ENCODE measurements at places on chromosomes 3 and 15. TPM values are rescaled to one million over a fixed set of nuclear protein-coding genes. Genes with fewer than 3 reads are reported as not detected.

- peaks cover 21% of the 10 kb centered on the region for H3K36me3 ChIP-seq
- H3K27ac ChIP-seq, result peak overlapping the region; percentile 92
- no peaks in the 10 kb centered on the region for H3K27me3 ChIP-seq
- DNase-seq, result peak; percentile 96
- H3K4me3 ChIP-seq, result peak overlapping the region; percentile 23
Measured at GRCh38 chr3:50251220-50251619, 15.2 kb downstream of the GNAI2 start.

CTXN2 gene
- not detected for total RNA-seq

DNA sequence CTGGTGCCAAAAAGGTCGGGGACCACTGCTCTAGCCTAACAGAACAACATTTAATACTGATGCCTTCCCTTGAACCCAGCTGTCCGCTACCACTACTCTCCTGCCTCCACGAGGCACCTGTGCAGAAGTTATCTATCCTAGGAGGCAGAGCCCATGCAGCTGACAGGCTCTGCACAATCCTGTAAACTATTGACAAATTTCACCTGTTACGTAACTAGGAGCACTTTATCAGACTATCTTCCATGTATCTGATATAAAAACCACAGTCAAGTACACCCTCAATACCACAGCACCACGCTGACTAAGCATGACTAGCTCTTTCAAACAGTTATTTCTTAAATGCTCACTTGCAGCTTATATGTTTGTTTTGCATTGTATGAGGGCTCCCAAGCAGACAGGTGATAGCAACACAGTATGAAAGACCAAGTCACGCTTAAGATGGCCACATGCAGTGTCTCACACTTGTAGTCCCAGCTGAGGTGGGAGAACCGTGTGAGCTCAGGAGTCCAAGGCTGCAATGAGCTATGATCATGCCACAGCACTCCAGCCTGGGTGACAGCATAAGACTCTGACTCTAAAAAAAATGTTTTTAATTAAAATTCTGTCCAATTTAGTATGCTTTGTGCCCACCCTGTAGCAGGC is 4.5 kb upstream of the IL17RC start:
- H3K4me3 ChIP-seq, result no peak overlapping the region
- peaks cover 11% of the 10 kb centered on the region for H3K36me3 ChIP-seq
- H3K27ac ChIP-seq, result no peak overlapping the region

DNA sequence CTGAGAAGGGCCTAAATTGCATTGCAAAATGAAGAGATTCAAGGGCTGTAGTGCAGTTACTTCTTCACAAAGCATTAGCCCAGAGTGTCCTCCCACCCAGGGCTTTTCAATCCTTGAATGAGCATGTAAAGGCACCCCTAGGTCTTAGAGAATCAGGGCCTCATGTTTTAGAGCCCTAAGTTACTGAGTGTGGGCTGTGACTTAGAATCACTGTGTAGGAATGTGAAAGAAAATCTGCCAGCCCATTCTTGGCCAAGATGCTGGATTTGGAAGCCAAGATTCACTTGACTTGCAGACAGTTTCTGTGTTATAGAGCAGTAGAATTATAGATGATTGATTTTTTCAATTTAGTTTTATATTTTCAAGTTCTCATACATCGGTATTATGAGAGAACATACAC is 153.2 kb downstream of the MYRIP start:
- no peak overlapping the region for H3K27ac ChIP-seq
- no peaks in the 10 kb centered on the region for H3K4me1 ChIP-seq
- no peaks in the 10 kb centered on the region for H3K36me3 ChIP-seq
- H3K4me3 ChIP-seq, result no peak overlapping the region

SCAANT1 gene
- total RNA-seq, result not detected

AGBL1 gene
- not detected for total RNA-seq

GRCh38 chr3:40304352-40304751 is 5.2 kb upstream of the EIF1B start:
- no peaks in the 10 kb centered on the region for H3K36me3 ChIP-seq
- no peak overlapping the region for H3K4me3 ChIP-seq
- no peak overlapping the region for H3K27ac ChIP-seq
- no peak for DNase-seq
- H3K4me1 ChIP-seq, result peaks cover 9% of the 10 kb centered on the region
- no peaks in the 10 kb centered on the region for H3K27me3 ChIP-seq

DNA sequence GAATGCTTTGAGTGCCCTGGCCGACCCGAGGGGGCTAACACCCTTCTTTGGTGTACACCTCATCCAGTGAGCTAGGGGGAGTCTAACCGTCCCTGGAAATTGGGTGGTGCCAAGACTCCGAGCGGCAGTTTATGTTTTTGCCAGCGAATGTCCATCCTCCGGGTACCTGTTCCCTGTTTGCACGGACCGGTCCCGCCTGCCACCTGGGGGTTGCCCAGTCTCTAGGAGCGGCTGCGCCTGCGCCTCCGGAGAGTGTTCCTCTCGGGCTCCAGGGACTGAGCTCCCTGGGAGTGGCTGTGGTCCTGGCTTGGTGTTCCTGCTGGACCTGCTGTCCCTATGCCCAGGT is 913 bp upstream of the WNT7A start:
- peaks cover 34% of the 10 kb centered on the region for H3K27me3 ChIP-seq
- H3K4me1 ChIP-seq, result no peaks in the 10 kb centered on the region
- no peak for DNase-seq
- no peak overlapping the region for H3K27ac ChIP-seq
- H3K36me3 ChIP-seq, result no peaks in the 10 kb centered on the region
- H3K4me3 ChIP-seq, result peak overlapping the region; percentile 66

DNA sequence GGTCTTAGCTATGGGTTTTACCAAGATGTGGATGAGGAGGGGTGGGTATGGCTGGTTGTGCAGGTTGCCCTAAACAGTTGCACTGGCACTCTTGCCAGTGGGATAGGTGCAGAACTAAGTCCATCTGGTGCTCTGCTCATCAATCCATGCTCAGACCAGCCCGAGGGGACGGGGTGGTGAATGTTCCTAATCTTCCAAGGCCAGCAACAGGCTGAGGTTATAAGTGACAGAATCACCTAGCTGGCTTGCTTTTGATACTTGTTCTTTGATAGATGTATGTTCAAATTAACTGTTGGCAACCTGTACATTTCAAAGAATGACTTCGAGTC is 53.5 kb upstream of the CCR2 start:
- H3K27ac ChIP-seq, result no peak overlapping the region
- DNase-seq, result no peak
- H3K36me3 ChIP-seq, result no peaks in the 10 kb centered on the region
- H3K4me1 ChIP-seq, result peaks cover 18% of the 10 kb centered on the region
- H3K27me3 ChIP-seq, result peaks cover 12% of the 10 kb centered on the region

LRRC31 gene
- not detected for total RNA-seq

LMAN1L gene
- total RNA-seq, result not detected

DNA sequence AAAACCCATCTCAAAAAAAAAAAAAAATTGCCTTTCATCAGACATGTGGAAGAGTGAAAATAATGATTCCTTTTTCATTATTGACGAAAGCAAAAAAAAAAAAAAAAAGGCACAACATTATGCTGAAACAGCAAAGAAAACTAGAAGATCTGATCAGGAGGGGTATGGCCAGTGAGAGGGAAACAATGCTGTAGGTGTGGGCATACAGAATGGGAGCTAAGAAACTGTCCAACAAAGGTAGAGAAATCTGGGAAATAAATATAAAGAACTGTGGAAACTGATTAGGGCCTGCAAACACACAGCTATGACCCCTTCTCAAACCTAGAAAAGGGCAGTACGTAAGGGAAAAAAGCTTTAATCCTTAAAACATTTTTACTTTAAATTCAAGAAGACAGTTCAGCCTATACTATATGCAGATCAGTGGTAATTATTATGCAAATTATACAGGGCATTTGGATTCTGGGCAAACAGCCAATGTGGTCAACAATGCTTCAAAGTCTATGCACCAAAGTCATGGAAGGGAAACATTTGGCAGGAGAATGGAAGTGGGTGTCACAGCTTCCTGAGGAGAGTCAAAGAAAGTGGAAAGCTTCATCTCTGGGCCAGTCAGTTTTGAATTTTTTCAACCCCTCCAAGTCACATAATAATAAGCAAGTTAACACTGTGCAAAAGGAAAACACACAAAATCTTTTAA is 68.3 kb upstream of the SLC12A8 start:
- H3K27ac ChIP-seq, result peak overlapping the region; percentile 43
- peak; percentile 70 for DNase-seq
- H3K27me3 ChIP-seq, result no peaks in the 10 kb centered on the region
- peaks cover 11% of the 10 kb centered on the region for H3K4me1 ChIP-seq

- no peak overlapping the region for H3K4me3 ChIP-seq
- DNase-seq, result no peak
- no peaks in the 10 kb centered on the region for H3K4me1 ChIP-seq
- H3K27ac ChIP-seq, result no peak overlapping the region
- H3K36me3 ChIP-seq, result no peaks in the 10 kb centered on the region
- H3K27me3 ChIP-seq, result no peaks in the 10 kb centered on the region
Measured at GRCh38 chr3:157982359-157982758, 123.9 kb downstream of the SHOX2 start.

- H3K36me3 ChIP-seq, result no peaks in the 10 kb centered on the region
- DNase-seq, result no peak
- no peak overlapping the region for H3K27ac ChIP-seq
- no peak overlapping the region for H3K4me3 ChIP-seq
- H3K27me3 ChIP-seq, result peaks cover 17% of the 10 kb centered on the region
- no peaks in the 10 kb centered on the region for H3K4me1 ChIP-seq
Measured at GRCh38 chr3:36060950-36061349, 319.4 kb upstream of the STAC start.

DNA sequence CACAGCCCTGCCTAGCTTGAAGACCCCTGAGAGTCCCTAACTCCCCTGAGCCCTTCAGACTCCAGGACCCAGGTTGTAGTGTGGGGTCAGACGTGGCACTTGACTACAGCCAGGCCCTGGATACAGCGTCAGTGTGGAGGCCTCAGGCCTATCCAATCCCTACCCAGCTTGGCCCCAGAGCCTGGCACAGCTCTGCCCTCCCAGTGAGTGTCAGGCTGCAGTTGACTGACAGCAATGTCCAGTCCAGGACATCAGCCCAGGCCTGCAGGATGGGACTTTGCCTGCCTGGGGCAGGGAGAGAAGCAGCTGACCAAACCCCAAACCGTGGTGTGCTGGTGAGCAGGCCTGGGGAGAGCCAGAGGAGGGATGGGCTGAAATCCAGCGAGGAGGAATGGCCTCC is 27.3 kb downstream of the KLF13 start:
- no peak overlapping the region for H3K4me3 ChIP-seq
- no peak overlapping the region for H3K27ac ChIP-seq
- H3K27me3 ChIP-seq, result no peaks in the 10 kb centered on the region
- H3K4me1 ChIP-seq, result peaks cover 54% of the 10 kb centered on the region
- DNase-seq, result no peak

GPR87 gene
- 51.8 TPM for total RNA-seq

XYLB gene
- 4.4 TPM for total RNA-seq

GRCh38 chr3:99777210-99777549 is 40.5 kb upstream of the CMSS1 start:
- DNase-seq, result no peak
- peaks cover 19% of the 10 kb centered on the region for H3K36me3 ChIP-seq
- peaks cover 21% of the 10 kb centered on the region for H3K4me1 ChIP-seq
- H3K27ac ChIP-seq, result no peak overlapping the region
- no peak overlapping the region for H3K4me3 ChIP-seq

DNA sequence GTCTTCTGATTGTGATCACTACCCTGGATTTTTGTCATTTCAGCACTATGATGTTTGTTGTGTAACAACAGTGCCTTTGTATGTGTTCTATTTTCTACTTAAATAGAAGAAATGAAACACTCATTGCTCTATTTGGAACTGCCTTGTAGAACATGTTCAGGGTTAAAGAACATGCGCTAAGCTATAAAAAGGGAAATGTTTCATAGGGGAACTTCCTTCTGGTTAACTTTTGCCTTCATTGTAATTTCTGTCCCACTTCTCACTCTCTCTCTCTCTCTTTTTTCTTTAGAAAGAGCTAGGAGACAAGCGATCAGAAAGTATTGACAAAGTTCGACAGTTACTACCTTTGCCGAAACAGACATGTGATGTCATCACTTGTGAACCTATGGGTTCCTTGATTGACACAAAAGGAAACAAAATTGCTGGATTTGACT is at the start of gene P2RY12:
TSS of gene P2RY12 (minus strand) at position 13 of the 434 bp plus-strand sequence. CDS start 45,908 bp downstream, outside the sequence.
- no peak within 1 kb of the TSS for H3K27ac ChIP-seq
- H3K36me3 ChIP-seq, result no peaks in the 10 kb centered on the region
- H3K4me3 ChIP-seq, result no peak within 1 kb of the TSS

ITIH1 gene
- not detected for total RNA-seq

RTP3 gene
- not detected for total RNA-seq

DNA sequence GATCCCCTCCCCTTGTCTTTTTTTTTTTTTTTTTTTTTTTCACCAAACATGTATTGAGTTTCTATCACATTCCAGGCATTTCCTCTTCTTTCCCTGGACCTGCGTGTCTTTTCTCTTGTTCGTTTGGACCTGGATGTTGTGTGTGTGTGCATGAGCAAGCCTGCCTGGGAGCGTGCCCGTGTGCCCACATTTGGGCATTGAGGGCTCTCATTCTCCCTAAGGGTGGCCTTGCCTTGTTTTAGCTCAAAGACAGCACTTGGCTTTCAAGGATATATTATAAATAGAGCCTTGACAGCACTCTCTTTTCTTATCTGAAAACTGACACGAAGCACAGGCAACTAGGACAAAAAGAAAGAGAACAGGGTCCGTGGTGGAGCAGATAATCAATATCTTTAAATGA is 39.0 kb upstream of the SLC25A26 start:
- no peaks in the 10 kb centered on the region for H3K27me3 ChIP-seq
- no peak for DNase-seq
- no peak overlapping the region for H3K27ac ChIP-seq
- no peaks in the 10 kb centered on the region for H3K4me1 ChIP-seq
- no peak overlapping the region for H3K4me3 ChIP-seq

DNA sequence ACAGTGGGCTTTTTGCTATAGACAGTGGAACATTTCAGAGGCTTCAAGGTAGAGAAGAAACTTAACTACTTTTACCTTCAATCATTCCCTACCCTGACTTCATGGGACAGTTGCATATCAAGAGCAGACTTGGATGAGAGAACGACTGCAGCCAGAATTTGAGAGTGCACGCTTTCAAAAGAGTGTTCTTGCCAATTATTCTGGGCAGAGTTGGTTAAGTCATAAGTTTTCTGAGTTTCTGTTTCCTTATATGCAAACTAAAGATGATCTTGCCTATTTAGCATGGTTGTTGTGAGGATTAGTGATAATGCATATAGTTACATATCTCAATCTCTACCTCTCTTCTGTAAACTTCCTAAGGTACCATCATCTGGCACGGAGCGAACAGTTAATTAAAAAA is 7.6 kb downstream of the SLC9A9 start:
- H3K4me1 ChIP-seq, result peaks cover 4% of the 10 kb centered on the region
- H3K27me3 ChIP-seq, result no peaks in the 10 kb centered on the region
- no peak overlapping the region for H3K27ac ChIP-seq
- DNase-seq, result no peak

CPN2 gene
- total RNA-seq, result not detected

REC114 gene
- total RNA-seq, result not detected

GOLGA6L7 gene
- not detected for total RNA-seq

- no peak overlapping the region for H3K4me3 ChIP-seq
- H3K27ac ChIP-seq, result no peak overlapping the region
- no peaks in the 10 kb centered on the region for H3K4me1 ChIP-seq
- peaks cover 93% of the 10 kb centered on the region for H3K36me3 ChIP-seq
- DNase-seq, result no peak
Measured at GRCh38 chr3:154307363-154307762, 16.9 kb downstream of the DHX36 start.

All from MCF 10A (cell line).